RKO (cell line): ENCODE measurements at places on chromosomes 2 and 18.

GRCh38 chr2:2026252-2026831 lies 282.0 kb upstream of the PXDN start:
- no peak for DNase-seq

- DNase-seq = no peak
Measured at GRCh38 chr2:15633971-15634346, 42.3 kb downstream of the DDX1 start.

DNA sequence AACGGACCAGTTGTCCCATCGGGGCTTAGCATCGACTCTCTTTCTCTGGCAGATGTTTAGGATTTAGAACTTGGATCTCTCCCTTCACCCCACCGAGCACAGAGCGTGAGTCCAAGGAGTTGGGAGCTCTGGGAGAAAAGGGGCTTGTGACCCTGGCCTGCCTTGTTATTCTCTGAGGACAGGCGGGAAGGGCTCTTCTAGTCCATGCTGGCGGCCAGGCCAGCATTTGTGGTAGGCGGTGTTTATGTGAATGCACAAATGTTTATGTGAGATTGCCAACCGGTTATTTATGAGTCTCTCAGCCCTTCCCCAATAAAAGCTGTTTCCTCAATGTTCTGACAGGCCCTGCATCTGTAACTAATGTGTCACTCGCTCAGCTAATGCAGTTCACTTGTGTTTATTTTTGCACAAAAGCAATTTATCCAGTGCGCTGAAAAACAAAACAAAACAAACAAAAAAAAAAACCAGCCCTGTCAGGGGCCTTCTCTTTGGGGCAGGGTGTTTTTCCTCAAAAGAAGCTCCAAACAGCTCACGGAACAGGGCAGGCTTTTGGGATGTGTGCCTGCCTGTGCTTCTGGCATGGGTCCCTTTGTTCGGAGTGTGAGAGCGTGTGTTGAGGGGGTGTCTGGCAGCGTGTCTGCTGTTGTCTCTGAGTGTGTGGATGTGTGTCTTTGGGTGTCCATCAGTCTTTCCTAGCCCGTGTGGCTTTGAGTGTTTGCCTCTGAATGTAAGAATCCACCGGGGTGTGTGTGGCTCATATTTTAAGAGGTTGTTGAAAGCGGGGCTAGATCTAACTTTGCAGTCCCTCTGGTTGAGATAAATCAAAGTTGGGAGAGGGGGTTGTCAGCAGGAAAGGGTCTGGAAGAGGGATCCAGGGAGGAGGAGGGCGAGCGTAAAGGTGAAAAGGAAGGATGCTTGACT lies 52.8 kb upstream of the HAAO start:
- no peak for DNase-seq

- no peak for DNase-seq
Measured at GRCh38 chr18:55838841-55839240, 250.8 kb upstream of the TCF4 start.

- no peak for DNase-seq
Measured at GRCh38 chr2:148875387-148876051, 492 bp downstream of the KIF5C start.

- no peak for DNase-seq
Measured at GRCh38 chr2:82993609-82994008, 1465.5 kb downstream of the SUCLG1 start.

DNA sequence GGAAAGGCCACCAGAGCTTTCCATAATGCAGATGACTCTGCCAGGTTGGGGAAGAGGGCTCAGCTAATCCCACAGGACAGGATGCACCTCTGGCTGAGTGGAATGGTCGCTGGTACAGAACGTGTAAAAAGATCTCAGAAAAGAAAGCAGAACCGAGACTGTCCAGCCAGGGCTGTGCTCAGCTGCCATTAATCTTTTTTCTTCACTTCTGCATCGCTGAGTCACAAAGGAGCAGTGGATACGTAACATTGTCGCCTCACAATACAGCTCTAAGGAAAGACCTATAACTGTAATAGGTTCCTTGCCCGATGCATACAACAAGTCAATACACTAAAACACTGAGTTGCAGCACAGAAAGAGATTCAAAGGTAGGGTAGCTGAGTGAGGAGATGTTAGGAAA lies 354.2 kb downstream of the EN1 start:
- no peak for DNase-seq

- no peak for DNase-seq
Measured at GRCh38 chr2:111238296-111238695, 117.6 kb downstream of the BCL2L11 start.

DNA sequence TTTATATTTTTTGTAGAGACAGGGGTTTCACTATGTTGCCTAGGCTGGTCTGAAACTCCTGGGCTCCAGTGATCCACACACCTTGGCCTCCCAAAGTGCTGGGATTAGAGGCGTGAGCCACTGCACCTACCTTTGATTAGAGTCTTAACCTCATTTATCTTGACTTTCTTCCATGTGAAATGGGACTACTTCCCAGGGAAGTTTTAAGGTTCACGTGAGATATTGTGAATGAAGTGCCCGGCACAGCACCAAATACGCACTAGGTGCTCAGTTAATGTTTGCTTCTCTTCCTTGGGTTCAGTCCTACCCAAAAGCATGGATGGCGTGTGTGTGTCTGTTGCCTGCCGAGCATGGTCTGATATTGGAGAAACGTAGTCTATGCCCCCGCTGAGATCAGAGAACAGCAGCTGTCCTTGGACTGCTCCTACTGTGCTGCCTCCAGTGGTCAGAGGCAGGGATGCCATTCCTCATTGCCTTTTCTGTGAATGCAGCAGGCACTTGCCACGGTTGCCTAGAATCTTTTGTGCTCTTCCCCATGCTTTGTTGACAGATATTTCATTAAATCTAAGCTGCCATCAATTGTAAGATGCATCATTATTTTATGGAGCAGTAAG lies 12.3 kb upstream of the TFCP2L1 start:
- DNase-seq = peak; percentile 63

DNA sequence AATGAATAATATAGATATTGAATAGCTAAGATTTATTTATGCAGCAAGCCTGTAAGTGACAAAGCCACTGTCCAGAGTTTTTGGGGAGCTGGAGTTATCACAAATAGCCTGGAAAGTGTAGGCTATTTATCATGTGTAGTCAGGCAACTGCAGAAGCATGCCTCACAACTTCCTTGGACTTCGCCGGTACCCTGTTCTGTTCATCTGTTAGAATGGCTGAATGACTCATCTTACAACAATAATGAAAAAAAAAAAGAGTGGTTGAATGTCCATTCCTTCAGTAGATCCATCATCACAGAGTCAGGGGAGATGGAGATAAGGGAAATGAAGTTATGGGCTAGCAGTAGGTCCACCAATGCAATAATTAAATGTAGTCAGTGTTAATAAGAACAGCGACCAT lies 24.0 kb upstream of the ATP5MC3 start:
- DNase-seq = no peak

- no peak for DNase-seq
Measured at GRCh38 chr2:56960581-56960980, 776.8 kb downstream of the CCDC85A start.
